Stimulated activated CD4-positive, alpha-beta T cell treated with anti-CD3 and anti-CD28 coated beads, Interleukin-15, amount 100 ng/mL, for 48 hours (primary cell): ENCODE measurements at places on chromosomes 16 and 17.

- no peak for DNase-seq
Observed at GRCh38 chr16:55391760-55392375, 67.9 kb downstream of the IRX6 start.

DNA sequence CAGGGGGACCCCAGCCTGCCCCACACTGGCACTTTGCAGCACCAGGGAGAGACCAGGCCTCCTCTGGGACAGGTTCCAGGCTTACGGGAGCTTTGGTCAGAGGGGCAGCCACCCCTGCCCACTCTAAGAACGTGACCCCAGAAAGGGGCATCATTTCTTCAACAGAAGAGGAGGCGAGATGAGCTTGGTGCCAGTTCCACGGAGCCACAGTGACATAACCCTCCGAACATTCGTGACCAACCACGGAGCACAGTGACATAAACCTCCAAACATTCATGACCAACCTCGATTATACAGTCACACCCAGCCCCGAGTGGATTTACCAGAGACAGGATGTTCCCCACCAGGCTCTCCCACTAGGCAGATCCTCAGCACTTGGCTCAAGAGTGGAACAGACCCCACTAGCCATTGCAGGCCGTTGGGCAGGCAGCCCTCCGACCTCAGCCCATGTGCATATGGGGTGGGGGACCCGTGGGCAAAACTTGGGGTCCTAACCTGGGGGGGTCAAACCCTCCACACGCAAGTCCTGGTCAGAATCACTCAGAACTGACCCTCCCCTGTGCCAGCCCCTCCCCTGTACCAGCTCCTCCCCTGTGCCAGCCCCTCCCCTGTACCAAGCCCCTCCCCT, 112.9 kb downstream of the METRNL start:
- DNase-seq, result no peak

GRCh38 chr17:28937044-28937729, 14.1 kb downstream of the PHF12 start:
- DNase-seq, result no peak

DNA sequence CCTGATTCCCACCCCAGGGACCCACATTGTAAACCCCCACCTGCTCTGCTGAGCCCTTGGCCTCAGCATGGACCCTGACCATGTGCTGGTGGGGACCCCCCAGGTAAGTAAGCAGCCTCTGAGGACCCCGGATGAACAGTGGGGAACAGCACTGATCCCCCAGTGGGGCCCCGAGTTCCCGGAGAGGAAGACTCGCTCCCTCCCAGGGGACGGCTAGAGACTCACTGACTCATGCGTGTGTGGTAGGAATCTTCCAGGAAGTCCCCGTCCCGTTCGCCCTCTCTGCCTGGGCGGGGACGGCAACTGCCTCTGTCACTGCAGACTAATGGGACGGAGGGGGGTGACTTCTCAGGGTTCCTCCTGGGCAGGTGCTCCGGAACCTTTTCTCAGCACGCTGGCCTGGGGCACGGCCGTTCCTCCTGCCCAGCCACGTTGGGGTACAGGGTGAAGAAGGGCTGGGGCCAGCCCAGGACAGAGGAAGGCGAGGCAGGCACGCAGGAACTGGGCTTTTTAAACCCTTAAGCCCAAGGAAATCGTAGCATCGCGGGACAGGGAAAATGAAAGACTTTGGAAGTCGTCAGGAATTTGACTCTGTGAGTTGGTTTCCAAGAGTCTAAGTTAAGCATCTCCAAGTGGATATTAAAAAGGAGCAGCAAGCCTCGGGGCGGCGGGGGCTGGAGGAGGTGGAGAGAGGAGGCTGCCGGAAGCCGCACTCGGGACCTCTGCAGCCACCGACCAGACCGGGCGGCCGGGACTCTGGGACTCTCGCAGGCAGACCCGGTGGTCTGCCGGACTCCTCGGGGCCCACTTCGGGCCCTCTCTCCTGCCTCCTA, 178.7 kb downstream of the SEC14L1 start:
- DNase-seq, result peak; percentile 40

GRCh38 chr17:38852771-38853291, 690 bp downstream of the RPL23 start:
- DNase-seq, result no peak

- DNase-seq, result no peak
Observed at GRCh38 chr17:43927060-43927864, 15.0 kb downstream of the PPY start.

- DNase-seq, result no peak
Observed at GRCh38 chr16:66070140-66070917, 296.2 kb upstream of the CDH5 start.

GRCh38 chr16:830871-831570, 30.5 kb upstream of the GNG13 start:
- DNase-seq, result no peak

GRCh38 chr17:75681289-75681688, 14.2 kb downstream of the SAP30BP start:
- no peak for DNase-seq

- no peak for DNase-seq
Observed at GRCh38 chr17:59426031-59426430, 94.6 kb downstream of the YPEL2 start.

DNA sequence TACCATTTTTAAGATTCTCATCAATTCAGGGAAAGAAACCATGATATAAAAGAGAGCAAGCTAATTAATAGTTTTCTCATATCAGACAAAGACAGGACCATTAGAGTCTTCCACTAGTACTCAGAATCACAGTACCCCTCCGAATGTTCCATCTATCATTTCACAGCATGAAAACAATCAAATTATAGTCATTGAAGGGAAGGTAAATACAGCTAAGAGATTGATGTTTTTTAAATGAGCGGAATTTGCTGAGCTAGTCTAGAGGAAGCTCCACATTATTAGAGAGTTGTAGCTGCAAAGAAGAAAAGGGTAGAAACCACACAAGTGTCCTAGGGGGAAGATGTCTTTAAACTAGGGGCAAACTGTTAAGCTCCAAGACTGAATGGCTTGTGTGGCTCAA, 808.9 kb downstream of the CDH11 start:
- no peak for DNase-seq

GRCh38 chr17:68457168-68457538, at the start of gene WIPI1:
TSS of gene WIPI1 (minus strand) at chr17:68457496. CDS start at chr17:68457421, 75 bp downstream.
- no peak for DNase-seq

GRCh38 chr17:21573961-21574610, 118.2 kb upstream of the KCNJ18 start:
- DNase-seq, result no peak

DNA sequence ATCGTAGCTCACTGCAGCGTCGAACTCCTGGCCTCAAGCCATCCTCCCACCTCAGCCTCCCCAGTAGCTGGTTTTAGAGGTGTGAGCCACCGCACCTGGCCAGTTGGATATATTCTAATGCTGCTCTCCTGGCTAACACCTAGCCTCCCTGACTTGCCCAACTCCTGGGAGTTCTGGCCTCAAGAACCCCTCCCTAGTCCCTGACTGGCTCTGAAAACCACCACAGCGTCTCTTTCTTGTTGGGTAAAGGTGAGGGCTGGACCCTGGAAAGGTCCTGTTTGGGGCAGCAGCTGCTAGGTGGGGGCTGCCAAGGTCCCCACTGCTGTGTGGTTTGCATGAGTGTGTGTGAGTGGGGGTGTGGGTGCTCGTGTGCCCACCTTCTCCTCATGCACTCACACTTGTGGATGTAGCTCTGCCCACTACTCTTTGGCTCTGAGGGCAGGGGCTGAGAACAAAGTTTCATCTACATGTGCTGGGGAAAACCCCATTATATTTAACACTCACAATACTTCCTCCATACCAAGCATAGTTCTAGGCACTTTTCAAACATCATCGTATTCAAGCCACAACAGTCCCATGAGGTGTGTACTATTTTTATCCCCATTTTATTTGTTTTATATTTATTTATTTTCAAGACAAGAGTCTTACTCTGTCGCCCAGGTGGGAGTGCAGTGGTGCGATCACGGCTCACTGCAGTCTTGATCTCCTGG, 7.1 kb upstream of the SPNS3 start:
- DNase-seq, result no peak

GRCh38 chr17:44123356-44124117, at the start of gene HDAC5:
TSS of gene HDAC5 (minus strand) at chr17:44123641. CDS start at chr17:44117515, 6,126 bp downstream.
- peak; percentile 94 for DNase-seq

DNA sequence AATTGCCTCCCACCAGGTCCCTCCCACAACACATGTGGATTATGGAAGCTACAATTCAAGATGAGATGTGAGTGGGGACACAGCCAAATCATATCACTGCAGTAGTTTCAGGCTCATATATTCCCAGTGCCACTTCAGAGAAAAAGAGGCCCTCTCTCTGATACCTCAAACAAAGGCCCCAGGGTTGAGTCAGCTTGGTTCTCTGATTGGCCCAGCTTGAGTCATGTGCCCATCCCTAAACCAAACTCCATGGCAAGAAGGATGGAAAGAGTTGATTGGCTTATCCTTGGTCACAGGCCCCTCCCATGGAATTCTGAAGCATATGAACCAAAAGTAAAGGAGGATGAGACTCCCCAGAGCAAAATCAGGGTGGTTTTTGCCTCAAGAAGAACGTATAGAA, 75.9 kb upstream of the IRX6 start:
- DNase-seq, result no peak

DNA sequence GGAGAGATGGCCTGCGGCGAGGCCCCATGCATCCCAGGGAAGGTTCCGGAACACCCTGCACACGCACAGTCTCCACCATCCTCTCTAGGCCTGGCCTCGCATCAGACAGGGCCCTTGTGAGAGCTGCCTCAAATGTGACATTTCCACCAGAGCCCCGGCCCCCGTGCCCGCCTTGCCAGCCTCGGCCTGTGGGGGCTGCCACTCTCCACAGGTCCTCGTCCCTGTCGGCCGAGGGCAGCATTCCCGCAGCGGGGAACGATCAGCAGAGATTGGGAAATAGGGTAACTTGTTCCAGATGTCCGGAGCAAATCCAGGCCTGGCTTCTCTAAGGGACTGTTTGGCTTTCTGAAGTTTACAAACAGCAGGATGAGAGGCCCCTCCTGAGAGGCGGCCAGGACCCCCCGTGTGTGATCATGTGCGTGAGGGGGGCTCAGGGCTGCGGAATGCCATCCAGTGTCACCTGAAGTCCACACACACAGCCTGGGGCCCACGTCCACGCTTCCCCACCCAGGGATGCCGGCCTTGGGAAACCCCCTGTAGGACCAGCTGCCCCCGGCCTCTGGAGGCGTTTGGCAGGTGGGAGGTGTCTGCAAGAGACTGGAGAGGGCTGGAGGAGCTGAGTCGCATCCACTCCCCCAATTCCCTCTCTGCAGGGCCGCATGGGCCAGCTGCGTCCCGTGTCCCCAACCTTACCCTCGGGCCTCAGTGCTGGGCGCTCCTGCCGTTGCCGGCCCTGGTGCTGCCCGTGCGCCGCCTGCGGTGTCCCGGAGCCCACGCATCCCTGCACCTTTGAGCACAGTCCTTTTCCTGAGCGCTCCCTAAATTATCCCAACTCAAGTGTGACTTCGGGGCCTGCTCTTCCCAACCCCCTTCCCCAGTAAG, 70.4 kb downstream of the ZDHHC7 start:
- no peak for DNase-seq

- no peak for DNase-seq
Observed at GRCh38 chr17:58254803-58255202, 16.4 kb downstream of the LPO start.

- no peak for DNase-seq
Observed at GRCh38 chr17:48211011-48211410, 103.4 kb downstream of the SNX11 start.

DNA sequence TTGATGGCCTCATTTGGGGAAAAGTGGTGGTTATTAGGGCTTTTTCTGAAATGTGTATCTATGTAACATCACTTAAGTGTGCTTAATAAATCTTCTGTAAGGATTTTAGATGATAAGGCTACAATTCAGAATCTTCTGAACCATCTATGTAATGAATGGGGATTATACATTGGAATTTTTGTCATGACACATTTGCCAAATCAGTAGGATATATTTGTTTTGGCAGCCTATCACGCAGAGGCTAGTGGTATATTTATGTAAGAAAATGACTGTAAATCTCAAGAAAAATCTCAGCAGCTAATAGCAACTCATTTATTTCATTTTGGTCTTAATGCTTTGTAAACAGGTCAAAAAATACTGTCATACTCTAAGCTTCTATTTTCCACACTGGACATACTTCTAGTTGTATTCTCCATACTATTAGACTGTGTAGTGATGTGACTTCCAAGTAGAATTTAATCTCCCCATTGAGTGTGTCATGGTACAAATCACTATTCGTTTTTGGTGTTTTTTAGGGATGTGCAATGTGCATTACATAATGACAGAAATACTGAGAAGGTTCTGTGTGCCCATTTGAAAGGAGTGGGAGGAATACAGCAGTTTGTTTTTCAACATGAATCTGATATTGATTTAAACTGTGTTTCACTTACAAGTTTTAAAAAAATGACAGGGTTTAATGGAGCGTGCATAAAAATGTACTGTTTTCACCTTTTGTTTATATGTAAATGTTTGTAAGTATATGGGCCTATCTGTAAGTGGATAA, 29.2 kb downstream of the CLUH start:
- DNase-seq, result no peak

GRCh38 chr16:11224894-11225676, 30.9 kb downstream of the SOCS1 start:
- peak; percentile 86 for DNase-seq

- DNase-seq, result no peak
Observed at GRCh38 chr17:6290488-6291196, 144.3 kb downstream of the AIPL1 start.

DNA sequence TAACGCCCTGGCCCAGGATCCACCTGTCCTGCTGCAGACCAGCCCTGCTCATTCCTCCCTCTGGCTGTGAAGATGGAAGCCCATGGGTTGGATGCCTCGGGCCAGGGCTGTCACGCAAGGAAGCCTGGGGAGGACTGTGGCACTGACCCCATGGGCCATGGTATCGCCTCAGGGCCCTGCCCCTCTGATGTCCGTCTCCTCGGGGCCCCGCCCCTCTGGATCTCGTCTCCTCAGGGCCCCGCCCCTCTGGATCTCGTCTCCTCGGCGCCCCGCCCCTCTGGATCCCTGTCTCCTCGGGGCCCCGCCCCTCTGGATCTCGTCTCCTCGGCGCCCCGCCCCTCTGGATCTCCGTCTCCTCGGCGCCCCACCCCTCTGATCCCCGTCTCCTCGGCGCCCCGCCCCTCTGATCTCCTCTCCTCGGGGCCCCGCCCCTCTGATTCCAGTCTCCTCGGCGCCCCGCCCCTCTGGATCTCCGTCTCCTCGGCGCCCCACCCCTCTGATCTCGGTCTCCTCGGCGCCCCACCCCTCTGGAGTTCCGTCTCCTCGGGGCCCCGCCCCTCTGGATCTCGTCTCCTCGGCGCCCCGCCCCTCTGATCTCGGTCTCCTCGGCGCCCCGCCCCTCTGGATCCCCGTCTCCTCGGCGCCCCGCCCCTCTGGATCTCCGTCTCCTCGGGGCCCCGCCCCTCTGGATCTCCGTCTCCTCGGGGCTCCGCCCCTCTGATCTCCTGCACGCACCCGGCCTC, 24.0 kb downstream of the METRNL start:
- DNase-seq, result peak; percentile 25

DNA sequence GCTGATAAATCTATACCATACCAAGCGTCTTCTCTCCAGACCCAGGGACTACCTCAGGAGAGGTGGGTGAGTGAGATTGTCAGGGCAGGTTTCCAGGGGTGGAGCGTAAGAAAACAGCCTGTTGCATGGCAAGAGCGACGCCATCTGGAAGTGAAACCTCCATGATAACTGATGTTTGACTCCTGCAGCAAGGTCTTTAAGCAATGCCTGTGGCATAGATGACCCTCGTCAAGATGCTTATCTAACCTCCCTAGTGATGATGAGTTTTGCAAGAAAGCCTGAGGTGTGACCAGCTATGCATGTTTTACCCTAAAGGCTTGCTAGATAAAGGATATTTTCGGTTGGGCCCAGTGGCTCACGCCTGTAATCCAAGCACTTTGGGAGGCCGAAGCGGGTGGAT, 71.6 kb downstream of the GSG1L start:
- DNase-seq, result no peak
